ENCODE measurements at places on chromosomes 13 and 19. TPM values are rescaled to one million over a fixed set of nuclear protein-coding genes. Genes with fewer than 3 reads are reported as not detected.

FBXL3 gene
- 76.7 TPM for total RNA-seq

ZNF682 gene
- 11.8 TPM for total RNA-seq

KCNN1 gene
- total RNA-seq, result 5.7 TPM

FAM216B gene
- total RNA-seq, result not detected

KCNRG gene
- 5.7 TPM for total RNA-seq

ANKRD27 gene
- total RNA-seq, result 23.0 TPM

All from metanephros (tissue), 2 donors.